T-helper 2 cell treated with Interferon-gamma antibody and Interleukin-4, amounts not matched to agents 100 ng/mL and 5 ng/mL, for 36 hours (primary cell): ENCODE measurements at places on chromosomes 3 and 15. TPM values are rescaled to one million over a fixed set of nuclear protein-coding genes. Genes with fewer than 3 reads are reported as not detected.

LRRIQ4 gene
- 0.16 TPM in 1 of 2 replicates, not detected in the other for total RNA-seq

TMCO5A gene
- not detected in 2 replicates for total RNA-seq

IL12A gene
- total RNA-seq, result 4.0 and 4.3 TPM in 2 replicates

STRC gene
- 0.36 and 0.48 TPM in 2 replicates for total RNA-seq

LRRC2 gene
- total RNA-seq, result 0.09 TPM in 1 of 2 replicates, not detected in the other

PPM1L gene
- 2.6 and 4.0 TPM in 2 replicates for total RNA-seq

EBLN2 gene
- total RNA-seq, result 8.7 and 9.8 TPM in 2 replicates

SLC12A1 gene
- not detected in 2 replicates for total RNA-seq

LMAN1L gene
- 0.64 and 0.93 TPM in 2 replicates for total RNA-seq

CDHR4 gene
- total RNA-seq, result not detected in 2 replicates

MRPL3 gene
- total RNA-seq, result 89.3 and 92.6 TPM in 2 replicates

SCN11A gene
- total RNA-seq, result 0.09 TPM in 1 of 2 replicates, not detected in the other

NMNAT3 gene
- total RNA-seq, result 0.41 and 0.80 TPM in 2 replicates

CD200 gene
- 9.4 and 10.4 TPM in 2 replicates for total RNA-seq

RFC4 gene
- total RNA-seq, result 79.5 and 85.9 TPM in 2 replicates

MINDY2 gene
- 12.6 and 13.4 TPM in 2 replicates for total RNA-seq

GLDN gene
- total RNA-seq, result not detected in 2 replicates

ALDH1A2 gene
- total RNA-seq, result 0.32 TPM in 1 of 2 replicates, not detected in the other

ZNF620 gene
- total RNA-seq, result 6.5 and 6.9 TPM in 2 replicates

OIP5 gene
- total RNA-seq, result 18.7 TPM in 2 replicates

IL17RB gene
- 58.0 and 63.5 TPM in 2 replicates for total RNA-seq

CLDN11 gene
- total RNA-seq, result not detected in 2 replicates

SPATA16 gene
- total RNA-seq, result not detected in 2 replicates

ZNF774 gene
- 1.8 and 1.9 TPM in 2 replicates for total RNA-seq

COLQ gene
- total RNA-seq, result 2.7 and 3.9 TPM in 2 replicates

AP3B2 gene
- not detected in 2 replicates for total RNA-seq

GCSAM gene
- total RNA-seq, result 2.3 and 2.8 TPM in 2 replicates
